Heart right ventricle (tissue), 16 donors: ENCODE measurements at places on chromosomes 2 and 18. TPM values are rescaled to one million over a fixed set of nuclear protein-coding genes. Genes with fewer than 3 reads are reported as not detected.

ESPNL gene
- not detected for total RNA-seq

UGT1A1 gene
- total RNA-seq, result not detected

IFT172 gene
- total RNA-seq, result 14.2 TPM

SIX3 gene
- total RNA-seq, result not detected

- no peak for DNase-seq
Measured at GRCh38 chr2:229273006-229273722, 2.1 kb upstream of the PID1 start.

DNA sequence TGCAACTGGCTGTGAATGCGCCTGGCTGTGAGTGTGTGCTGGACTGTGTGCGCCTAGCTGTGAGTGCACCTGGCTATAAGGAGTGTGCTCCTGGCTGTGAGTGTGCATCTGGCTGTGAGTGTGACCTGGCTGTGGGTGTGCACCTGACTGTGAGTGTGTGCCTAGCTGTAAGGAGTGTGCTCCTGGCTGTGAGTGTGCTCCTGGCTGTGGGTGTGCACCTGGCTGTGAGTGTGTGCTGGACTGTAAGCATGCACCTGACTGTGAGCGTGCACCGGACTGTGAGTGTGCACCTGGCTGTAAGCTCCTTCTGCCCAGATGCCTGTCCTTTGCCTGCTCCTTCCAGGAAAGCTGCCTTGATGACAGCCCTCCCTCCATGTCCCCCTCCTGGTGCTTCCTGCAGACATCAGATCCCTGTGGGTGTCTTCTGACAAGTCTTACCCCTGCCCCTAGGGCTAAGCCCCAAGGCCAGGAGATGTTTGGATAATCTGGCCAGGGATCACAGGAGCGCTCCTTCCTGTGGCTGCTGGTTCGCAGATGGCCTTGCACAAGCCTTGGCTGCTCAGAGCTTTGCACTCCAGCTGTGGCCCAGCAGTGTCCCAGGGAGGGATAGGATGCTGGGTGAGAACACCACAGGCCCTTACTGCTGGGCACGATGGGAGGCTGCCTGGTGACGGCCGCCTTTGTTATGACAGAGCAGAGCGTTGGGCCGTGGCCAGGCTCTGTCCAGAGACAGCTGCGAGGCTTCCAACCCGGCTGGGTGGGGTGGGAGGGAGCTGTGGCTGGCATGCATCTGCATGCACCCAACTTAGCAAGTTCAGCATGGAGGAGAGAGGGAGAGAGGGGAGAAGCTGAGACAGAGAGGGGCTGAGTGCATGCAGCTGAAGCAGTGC lies 89.9 kb downstream of the GLI2 start:
- DNase-seq, result peak; percentile 61

GRCh38 chr2:71530641-71531332 lies 77.4 kb downstream of the DYSF start:
- DNase-seq, result no peak

DNA sequence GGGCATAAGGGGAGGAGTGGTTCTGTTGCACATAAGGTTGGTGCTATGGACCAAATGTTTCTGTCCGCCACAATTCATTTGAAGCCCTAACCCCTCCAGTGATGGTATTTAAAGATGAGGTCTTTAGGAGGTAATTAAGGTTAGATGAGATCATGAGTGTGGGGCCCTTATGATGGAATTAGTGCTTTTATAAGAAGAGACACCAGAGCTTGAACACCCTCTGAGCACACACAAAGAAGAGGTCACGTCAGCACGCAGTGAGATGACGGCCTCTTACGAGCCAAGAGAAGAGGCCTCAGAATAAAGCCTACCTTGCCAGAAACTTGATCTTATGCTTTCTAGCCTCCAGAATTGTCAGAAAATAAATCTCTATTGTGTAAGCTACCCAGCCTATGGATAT lies 386.4 kb upstream of the CYRIA start:
- DNase-seq, result no peak

DNA sequence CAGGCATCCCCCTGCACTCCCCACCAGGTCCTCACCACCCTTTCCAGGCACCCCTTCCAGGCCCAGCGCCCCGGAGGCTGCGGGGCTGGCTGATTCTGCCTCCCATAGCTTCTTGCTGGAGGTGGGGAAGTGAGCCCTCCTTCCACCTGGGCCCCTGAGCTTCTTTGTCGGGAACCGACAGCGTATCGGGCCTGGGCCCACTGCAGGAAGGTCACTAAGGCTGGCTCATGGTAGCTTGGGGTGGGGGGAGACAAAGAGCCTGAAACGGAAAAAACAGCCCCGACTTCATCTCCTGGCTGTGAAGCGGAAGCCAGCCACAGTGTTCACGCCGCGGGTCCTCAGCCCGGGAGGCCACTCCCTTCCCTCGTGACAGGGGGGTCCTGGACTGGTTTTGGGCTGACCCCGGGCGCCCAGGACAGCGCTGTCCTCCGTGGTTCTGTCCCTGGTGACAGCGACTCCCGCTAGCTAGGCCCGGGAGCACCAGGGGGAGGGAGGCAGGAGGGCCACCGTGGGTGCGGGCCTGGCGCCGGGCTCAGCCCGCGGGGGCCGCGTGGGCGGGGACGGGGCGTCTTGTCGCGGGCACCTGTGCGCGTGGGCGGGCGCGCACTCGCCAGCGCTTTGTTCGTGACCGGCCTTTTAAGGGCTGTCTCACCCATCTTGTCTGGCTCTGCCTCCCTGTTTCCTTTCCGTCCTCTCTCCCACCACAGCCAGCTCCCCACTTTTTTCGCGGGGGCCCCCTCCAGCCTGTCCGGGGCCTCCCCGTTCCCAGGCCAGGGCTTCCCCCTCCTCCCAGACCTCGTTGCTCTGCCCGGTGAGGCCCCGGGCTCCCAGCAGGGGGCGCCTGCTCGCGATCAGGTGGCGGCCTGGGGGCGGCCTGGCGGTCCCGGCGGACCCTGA lies 64.9 kb downstream of the DNMT3A start:
- peak; percentile 64 for DNase-seq
